Activated T-helper 1 cell treated with anti-CD3 and anti-CD28 coated beads, Interleukin-12 subunit alpha, Interleukin-12 subunit beta, Interleukin-2, Interleukin-4 antibody, amounts not matched to agents 30 ng/mL and 10 ng/mL and 1 ng/mL, durations not matched to agents 14 hours and 24 hours and 36 hours (primary cell): ENCODE measurements at places on chromosomes 6 and 20. TPM values are rescaled to one million over a fixed set of nuclear protein-coding genes. Genes with fewer than 3 reads are reported as not detected.

GRCh38 chr20:32160341-32160740 lies 47.2 kb downstream of the PLAGL2 start:
- H3K36me3 ChIP-seq = peaks cover 47% of the 10 kb centered on the region
- H3K27me3 ChIP-seq = no peaks in the 10 kb centered on the region
- no peak for DNase-seq
- peaks cover under 1% of the 10 kb centered on the region for H3K4me1 ChIP-seq

GRCh38 chr6:30361661-30362060 lies 16.7 kb downstream of the RPP21 start:
- H3K4me1 ChIP-seq = peaks cover 10% of the 10 kb centered on the region
- no peak for DNase-seq
- no peak overlapping the region for H3K4me3 ChIP-seq
- no peak overlapping the region for H3K27ac ChIP-seq

- no peak overlapping the region for H3K27ac ChIP-seq
- no peak overlapping the region for H3K4me3 ChIP-seq
- no peak for DNase-seq
- no peaks in the 10 kb centered on the region for H3K36me3 ChIP-seq
- H3K4me1 ChIP-seq = no peaks in the 10 kb centered on the region
- peaks cover 6% of the 10 kb centered on the region for H3K27me3 ChIP-seq
Measured at GRCh38 chr6:16007146-16007545, 121.7 kb upstream of the MYLIP start.

DNA sequence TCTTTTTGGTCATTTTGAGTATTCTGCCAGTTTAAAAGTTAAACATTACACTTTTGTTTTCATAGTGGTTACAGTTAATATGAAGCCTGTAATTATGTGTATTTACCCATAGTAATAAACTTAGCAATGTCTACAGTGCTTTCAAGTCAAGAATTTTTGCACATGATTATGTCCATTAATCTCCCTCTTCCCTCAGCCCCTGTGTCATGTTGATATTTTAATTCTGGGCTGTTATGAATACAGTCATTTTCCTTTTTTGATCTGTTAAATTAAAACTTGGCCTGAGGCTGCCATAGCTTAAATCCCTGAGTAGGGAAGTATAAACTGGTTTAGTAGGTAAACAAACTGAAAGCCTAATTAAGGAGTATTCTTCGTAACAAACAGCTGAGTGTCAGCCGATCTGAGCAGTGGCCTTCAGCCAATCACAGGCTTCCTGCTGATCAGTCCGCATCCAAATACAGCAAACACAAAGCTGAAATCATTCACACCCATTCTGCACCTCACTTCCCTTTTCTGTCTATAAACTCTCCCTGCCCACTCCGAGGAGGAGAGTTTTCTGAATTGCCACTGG lies 9.5 kb upstream of the SFT2D1 start:
- peaks cover 14% of the 10 kb centered on the region for H3K4me1 ChIP-seq
- no peaks in the 10 kb centered on the region for H3K36me3 ChIP-seq
- no peak overlapping the region for H3K4me3 ChIP-seq
- no peak overlapping the region for H3K27ac ChIP-seq
- DNase-seq = no peak
- H3K27me3 ChIP-seq = peaks cover 40% of the 10 kb centered on the region

GRCh38 chr20:59752704-59753460 lies 148.5 kb downstream of the PHACTR3 start:
- no peaks in the 10 kb centered on the region for H3K36me3 ChIP-seq
- no peak for DNase-seq
- peaks cover 4% of the 10 kb centered on the region for H3K27me3 ChIP-seq
- no peaks in the 10 kb centered on the region for H3K4me1 ChIP-seq

- no peaks in the 10 kb centered on the region for H3K27me3 ChIP-seq
- H3K4me1 ChIP-seq = no peaks in the 10 kb centered on the region
- H3K27ac ChIP-seq = no peak overlapping the region
- H3K36me3 ChIP-seq = no peaks in the 10 kb centered on the region
- no peak overlapping the region for H3K4me3 ChIP-seq
- DNase-seq = no peak
Measured at GRCh38 chr20:39090906-39091305, 128.8 kb downstream of the DHX35 start.

GRCh38 chr20:37504404-37505096 lies 16.5 kb upstream of the NNAT start:
- H3K4me1 ChIP-seq = no peaks in the 10 kb centered on the region
- no peak overlapping the region for H3K4me3 ChIP-seq
- no peak for DNase-seq
- H3K36me3 ChIP-seq = no peaks in the 10 kb centered on the region

DNA sequence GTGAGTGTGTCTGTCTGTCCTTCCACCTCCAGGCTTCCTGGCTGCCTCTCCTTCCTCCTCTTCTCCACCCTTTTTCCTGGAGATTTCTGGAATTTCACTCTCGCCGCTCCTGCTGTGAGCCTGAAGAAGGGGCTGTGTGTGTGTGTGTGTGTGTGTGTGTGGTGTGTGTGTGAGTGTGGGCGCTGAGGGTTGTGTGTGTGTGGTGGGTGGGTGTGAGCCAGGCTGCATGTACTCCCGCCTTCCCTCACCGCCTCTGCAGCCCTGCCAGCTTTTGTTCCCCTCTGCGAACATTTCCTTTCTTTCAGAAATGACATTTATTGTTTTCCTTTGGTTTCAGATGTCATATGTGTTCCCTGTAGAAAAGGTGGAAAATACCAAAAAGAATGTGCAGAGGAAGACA lies 76.0 kb downstream of the SRC start:
- no peak for DNase-seq
- H3K36me3 ChIP-seq = no peaks in the 10 kb centered on the region
- H3K27ac ChIP-seq = no peak overlapping the region

DNA sequence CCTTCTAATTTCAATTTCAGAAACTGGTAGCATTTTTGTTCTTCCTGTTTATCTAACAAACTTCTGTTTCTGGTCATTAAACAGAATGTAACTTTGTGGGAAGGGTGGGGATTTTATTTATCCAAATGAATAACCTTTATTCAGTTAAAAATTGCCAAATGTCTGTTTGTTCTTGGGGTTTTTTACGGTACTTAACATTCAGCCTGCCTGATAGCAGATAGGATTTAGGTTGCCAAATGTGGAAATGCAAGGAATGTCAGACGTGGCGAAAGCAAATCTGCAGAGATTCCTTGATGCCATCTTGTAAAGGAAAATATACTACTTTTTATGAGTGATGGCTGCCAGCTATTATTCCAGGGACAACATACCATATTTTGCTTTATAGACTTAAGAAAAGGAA lies 95.7 kb downstream of the LYRM2 start:
- no peak for DNase-seq
- peaks cover 13% of the 10 kb centered on the region for H3K27me3 ChIP-seq
- H3K27ac ChIP-seq = no peak overlapping the region
- H3K36me3 ChIP-seq = no peaks in the 10 kb centered on the region

DNA sequence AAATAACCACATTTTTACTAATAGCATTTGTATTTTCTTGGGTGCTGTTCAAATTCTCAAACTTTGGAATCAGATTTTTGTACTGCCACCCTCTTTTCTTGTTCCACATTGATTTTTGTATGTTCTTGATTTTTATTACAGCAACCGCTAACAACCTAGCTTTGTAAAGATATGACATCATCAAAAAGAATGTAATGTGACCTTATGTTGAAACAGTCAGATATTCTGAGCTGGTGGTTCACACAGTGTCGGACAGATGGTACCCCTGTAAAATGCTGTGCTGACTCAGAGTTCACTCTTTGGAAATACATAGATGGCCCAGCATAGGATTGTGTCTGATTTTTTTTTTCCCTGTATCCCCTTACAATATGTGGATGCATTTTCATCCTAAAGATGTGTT lies 118.9 kb downstream of the QKI start:
- peaks cover 3% of the 10 kb centered on the region for H3K36me3 ChIP-seq
- no peaks in the 10 kb centered on the region for H3K27me3 ChIP-seq
- H3K4me3 ChIP-seq = no peak overlapping the region
- H3K4me1 ChIP-seq = peaks cover 5% of the 10 kb centered on the region
- H3K27ac ChIP-seq = no peak overlapping the region
- no peak for DNase-seq

GRCh38 chr20:35360033-35360432 lies 51.7 kb downstream of the UQCC1 start:
- DNase-seq = no peak
- H3K4me1 ChIP-seq = peaks cover 6% of the 10 kb centered on the region
- no peak overlapping the region for H3K4me3 ChIP-seq
- no peak overlapping the region for H3K27ac ChIP-seq
- no peaks in the 10 kb centered on the region for H3K27me3 ChIP-seq

Gene PRKN
- not detected in 2 replicates for total RNA-seq

Gene PHACTR3
- total RNA-seq = not detected in 2 replicates

Gene EYA2
- not detected in 2 replicates for total RNA-seq
